ENCODE measurements at places on chromosomes 6 and 20.
A peak's percentile ranks its signal among the peaks of the same experiment; 100 is the strongest.

DNA sequence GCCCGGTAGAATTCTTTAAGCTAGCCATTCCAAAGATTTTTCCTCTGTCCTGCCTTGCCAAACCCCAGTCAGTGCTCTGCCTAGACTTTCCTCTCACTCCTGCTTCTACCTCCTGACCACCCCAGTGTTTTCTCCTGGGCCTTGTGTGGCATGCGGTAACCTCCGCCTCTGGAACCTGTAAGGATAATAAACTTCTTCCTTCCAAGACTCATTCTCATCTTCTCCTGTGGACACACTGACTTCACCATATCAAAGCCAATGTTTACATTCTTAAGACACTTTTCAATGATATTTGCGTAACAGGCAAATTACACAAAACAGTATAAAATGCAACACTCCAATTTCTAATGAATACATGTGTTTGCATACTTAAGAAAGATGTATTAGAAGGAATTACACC is 354.6 kb downstream of the RNF144B start:
- no peak for DNase-seq

DNA sequence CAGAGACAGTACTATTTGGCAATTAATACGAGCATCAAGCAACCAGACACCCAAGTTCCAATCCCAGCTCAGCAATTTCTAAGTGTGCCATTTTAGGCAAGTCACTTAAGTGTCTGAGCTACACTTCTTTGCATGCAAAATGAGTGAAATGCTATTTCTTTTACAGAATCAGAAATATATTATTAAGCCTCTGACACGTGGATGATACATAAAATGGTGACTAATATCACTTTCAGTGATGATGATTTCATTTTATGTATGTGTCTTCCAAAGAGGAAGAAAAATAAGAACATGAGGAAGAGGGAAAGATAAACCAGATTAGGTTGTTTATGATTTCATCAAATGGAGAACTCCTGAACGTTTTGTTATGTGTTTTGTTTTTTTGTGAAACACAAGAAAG is 158.6 kb downstream of the TSHZ2 start:
- no peak for DNase-seq

DNA sequence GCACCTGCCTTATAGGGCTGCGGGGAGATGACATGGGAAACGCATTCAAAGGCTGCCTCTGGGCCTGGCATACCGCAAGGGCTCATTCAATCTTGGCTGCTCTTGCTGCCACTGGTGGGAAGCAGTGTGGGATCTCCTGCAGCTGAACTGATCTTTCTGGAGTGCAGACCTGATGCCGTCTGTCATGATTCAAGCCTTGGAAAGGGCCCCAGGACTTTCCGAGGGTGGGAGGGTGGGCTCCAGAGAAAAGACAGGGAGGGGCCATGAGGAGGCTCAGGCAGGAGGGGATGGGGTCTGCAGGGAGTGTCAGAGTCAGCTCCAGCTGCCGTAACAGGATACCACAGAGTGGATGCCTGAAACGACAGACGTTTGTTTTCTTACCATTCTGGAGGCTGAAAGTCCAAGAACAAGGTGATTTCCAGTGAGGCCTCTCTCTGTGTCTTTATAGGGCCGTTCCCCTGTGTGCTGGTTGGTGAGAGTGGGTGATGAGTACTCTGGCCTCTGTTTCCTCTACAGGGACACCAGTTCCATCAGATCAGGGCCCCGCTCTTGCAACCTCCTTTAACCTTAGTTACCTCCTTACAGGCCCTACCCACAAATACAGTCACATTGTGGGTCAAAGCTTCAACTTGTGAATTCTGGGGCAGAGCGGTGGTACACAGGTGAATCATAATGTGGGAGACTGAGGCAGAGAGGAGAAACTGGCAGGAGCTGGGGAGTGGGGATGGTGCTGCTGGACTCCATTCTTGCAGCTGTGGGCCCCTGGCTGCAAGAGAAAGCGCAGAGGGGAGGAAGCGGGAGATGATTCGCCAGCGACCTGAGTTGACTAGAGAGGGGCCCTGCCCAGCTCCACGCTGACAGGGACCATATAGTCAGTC is 148.4 kb downstream of the SYCP2 start:
- DNase-seq = peak; percentile 65

DNA sequence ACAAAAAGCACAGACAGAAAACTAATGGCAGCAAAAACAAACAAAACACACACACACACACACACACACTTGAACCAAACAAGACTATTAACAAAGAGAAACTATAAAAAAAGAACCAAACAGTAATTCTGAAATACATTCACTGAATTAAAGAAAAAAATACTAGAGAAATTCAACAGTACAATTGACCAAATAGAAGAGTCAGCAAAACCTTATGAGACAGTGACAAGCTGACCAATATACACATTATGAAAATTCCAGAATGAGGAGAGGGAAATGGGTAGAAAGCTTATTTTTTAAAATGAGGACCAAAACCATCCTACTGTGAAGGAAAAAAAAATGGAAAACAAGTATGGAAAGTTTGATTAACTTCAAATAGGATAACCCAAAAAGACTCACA is 212.2 kb upstream of the BTBD3 start:
- no peak for DNase-seq

DNA sequence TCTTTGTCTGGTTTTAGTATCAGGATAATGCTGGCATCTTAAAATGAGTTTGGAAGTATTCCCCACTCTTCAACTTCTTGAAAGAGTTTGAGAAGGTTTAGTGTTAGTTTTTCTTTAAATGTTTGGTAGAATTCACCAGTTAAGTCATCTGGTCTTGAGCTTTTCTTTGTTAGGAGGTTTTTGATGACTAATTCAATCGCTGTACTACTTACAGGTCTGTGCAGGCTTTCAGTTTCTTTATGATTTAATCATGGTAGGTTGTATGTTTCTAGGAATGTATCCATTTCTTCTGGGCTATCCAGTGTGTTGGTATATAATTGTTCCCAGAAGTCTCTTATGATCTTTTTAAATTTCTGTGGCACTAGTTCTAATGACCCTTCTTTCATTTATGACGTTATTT is 215.5 kb downstream of the LRFN2 start:
- DNase-seq = no peak

- no peak for DNase-seq
Observed at GRCh38 chr6:160859822-160860221, 131.7 kb upstream of the MAP3K4 start.

DNA sequence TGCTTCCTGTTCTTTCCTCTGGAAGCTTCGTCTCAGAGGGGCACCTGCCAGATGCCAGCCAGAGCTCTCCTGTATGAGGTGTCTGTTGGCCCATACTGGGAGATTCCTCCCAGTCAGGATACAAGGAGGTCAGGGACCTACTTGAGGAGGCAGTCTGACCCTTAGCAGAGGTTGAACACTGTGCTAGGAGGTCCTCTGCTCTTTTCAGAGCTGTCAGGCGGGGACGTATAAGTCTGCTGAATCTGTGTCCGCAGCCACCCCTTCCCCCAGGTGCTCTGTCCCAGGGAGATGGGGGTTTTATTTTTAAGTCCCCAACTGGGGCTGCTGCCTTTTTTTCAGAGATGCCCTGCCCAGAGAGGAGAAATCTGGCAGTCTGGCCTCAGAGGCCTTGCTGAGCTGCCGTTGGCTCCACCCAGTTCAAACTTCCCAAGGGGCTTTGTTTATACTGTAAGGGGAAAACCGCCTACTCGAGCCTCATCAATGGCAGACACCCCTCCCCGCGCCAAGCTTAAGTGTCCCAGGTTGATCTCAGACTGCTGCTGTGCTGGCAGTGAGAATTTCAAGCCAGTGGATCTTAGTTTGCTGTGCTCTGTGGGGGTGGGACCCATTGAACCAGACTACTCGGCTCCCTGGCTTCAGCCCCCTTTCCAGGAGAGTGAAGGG is 326.7 kb downstream of the BCKDHB start:
- DNase-seq = no peak

- no peak for DNase-seq
Observed at GRCh38 chr6:150531957-150532356, 67.7 kb upstream of the PLEKHG1 start.

- DNase-seq = no peak
Observed at GRCh38 chr6:6661684-6662083, 73.2 kb downstream of the LY86 start.

Data from mesenteric fat pad (tissue), 1 donor.